NCI-H460 (cell line): ENCODE measurements at places on chromosomes 4 and X. TPM values are rescaled to one million over a fixed set of nuclear protein-coding genes. Genes with fewer than 3 reads are reported as not detected.

GRCh38 chrX:153882557-153882956 is 3.4 kb downstream of the L1CAM start:
- DNase-seq: no peak

DNA sequence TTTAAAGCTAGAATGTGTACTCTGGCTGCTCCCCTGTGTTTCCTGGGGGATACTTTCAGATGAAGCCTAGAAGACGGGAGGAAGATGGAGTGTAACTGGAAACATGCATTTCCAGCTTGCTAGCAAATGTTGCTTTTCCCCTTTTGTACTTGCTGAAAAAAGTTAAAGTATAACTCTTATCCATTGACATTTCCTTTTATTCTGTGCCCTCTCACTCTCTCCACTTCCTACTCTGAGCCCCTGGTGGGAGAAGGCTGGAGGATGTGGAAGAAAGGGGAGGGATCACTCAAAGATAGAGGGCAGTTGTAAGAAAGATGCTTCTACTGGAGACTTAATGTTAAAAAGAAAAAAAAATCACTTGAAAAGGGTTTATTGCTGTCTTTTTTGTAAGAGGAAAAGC is 396.5 kb downstream of the DTHD1 start:
- DNase-seq: no peak

DNA sequence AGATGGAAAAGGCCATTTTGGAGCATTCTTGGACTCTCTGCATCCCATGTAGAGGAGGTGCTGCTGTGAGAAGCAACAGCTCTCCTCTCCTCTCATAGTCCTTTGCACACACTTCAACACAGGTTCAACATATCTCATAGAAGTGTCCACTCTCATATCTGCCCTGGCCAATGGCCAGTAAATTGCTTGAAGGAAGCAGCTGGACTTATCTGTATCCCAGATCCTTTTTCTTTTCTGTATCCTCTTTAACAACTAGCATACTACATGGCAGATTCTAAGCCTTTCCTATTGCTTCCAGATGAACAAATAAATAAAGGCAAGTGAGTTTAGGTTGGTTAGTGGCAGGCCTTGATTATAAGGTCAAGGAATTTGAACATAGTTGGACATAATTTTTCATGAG is 122.0 kb downstream of the HS6ST2 start:
- DNase-seq: no peak

DNA sequence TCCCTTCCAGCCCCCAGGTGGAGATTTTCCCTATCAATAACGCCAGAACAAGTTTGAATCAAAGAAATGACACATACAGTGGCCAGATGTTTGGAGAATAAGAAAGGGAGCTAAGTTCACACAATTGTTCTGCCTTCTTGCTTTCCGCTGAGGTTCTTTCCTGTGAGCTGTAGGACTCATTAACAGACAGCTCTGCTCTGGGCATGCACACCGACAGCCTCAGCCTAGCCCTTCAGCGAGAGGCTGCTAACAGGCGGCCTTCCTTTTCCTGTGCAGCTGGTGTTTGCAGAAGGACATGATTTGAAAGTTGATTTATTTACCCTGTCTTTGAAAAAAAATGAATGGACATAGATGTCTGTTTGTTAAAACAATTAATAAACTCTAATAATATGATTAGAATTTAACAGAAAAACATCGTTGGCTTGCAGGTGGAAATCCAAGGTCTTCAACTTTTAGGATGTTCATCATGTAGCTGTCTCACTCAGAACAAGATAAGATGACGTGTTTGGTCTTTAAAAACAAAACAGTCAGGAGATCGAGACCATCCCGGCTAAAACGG is 183.3 kb downstream of the KDR start:
- no peak for DNase-seq

DNA sequence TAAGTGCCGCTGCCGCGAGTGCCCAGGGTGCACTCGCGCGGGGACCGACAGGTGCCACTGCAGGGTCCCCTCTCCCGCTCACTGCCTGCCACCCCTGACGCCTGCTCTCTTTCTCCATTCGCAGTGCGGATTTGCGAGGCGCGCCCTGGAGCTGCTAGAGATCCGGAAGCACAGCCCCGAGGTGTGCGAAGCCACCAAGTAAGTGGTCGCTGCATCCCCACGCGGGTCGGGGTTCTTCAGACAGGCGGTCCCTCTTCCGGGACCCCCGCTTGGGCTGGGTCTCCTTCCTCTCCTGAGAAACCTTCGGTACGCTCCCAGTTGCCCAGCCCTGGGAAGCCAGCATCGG is 547 bp downstream of the GUCY1A1 start:
- DNase-seq: no peak

DNA sequence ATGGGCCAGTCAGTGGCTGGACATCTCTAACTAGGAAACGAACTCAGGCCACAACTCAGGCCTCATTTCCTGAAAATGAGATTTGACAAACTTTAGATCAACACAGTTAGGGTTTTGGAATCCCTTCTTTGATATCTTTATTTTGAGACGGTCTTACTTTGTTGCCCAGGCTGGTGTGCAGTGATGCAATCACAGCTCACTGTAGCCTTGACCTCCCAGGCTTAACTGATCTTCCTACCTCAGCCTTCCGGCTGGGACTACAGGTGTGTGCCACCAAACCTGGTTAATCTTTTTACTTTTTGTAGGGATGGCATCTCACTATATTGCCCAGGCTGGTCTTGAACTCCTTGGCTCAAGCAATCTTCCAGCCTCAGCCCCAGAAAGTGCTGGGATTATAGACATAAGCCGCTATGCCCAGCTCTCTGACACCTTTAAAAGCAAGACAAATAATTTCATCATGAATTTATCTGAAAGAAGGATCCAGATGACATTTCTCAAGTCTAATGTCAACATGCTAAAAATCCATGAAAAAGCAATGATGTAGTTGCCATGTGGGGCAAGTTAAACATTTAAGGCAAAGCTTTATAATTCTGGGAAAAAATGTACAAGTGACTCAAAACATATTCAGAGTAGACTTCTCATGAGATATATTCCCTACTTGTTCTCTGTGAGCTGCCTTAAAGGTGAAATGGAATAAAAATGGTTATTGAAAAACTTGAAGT is 89.1 kb upstream of the CBR4 start:
- DNase-seq: no peak

The EDA2R gene
- 30.6 and 32.2 TPM in 2 replicates for total RNA-seq

The FMR1NB gene
- not detected in 2 replicates for total RNA-seq

The FGFBP2 gene
- total RNA-seq: not detected in 2 replicates

GRCh38 chrX:154981116-154981411 is 41.5 kb downstream of the F8 start:
- no peak for DNase-seq

DNA sequence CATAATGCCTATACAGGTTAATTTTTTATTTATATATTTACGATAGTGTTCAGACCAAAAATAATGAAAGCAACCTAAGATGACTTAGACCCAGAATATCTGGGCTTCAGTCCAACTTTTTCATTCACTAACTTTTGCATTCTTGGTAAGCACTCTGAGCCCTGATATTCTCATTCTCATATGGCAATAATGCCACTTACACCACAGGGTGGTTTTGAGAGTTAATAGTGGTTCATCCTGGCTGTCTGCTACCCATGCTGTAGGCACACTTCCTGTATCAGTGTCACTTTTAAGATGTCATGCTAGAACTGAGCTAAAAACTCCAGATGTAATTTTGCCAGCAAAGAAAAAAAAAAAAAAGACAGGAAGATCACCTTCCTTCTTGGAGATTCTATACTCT is 508.7 kb upstream of the FMR1 start:
- no peak for DNase-seq

DNA sequence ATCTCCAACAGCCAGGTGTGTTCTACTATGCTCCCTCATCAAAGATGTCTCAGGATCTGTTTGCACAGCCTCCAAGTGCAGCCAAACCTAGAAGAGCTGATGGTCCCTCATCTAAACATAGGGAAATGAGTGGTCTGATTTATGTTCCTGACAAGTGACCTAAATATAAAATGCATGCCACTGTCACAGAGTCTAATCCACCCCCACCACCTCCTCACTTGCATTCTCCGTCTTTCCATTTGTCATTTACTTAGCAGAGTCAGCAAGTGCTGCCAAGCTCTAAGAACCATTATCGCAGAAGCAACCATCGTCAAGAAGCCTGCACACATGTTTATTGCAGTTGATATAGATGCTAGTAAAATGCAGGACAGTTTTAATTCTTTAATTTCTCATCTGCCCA is 33.1 kb upstream of the VCX3A start:
- no peak for DNase-seq

- no peak for DNase-seq
Observed at GRCh38 chr4:145285928-145286327, 105.5 kb upstream of the OTUD4 start.
